Non-pigmented ciliary epithelial cell (primary cell): ENCODE measurements at places on chromosomes 7 and 10.

DNA sequence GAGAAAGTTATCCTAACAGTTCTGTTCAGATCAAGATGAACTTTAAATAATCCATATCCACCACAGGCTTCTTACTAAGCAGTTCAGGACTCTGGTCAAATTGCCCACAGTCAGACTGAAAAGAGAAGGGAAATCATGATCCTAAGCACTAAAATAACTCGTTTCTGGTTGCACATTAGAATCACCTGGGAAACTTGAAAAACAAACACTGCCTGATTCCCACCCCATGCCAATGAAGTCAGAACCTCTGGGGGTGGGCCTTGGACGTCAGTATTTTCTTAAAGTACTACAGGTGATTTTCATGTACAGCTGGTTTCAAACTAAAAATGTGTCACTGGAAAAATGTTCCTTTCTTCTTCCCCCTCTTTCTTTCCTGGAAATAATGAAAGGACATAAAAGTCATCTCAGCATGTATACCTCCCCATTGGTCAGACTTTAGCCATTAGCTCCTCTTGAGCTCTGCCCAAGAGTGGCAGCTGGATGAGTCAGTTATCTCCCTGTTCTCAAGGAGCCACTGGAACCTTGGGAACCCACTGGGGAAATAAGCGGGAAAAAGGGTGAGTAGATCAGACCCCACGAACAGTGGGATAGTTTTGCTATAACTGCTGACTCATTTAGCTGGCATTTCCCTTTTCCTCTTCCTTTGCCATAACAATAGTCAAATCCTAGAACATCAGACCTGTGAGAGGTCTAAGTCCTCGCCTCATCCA, 75.3 kb upstream of the IL6 start:
- DNase-seq = no peak

DNA sequence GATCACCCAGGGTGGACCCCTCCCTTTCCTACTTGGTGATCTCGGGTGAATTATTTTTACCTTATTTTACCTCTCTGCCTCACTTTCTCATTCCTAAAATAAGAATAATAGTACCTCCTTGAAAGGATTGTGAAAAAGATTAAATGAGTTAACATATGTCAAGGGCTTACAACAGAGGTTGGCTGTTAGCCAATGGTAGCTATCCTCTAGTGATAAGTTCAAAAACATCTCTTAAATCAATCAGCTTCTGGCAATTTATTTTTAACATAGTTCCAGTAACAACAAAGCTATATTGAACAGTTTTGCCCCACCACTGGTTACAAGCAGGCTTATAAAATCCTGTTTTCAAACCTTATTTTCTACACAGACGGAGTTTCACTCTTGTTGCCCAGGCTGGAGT, 45.4 kb downstream of the TMEM168 start:
- no peak for DNase-seq

GRCh38 chr10:17586821-17587234, 30.3 kb downstream of the HACD1 start:
- no peak for DNase-seq

DNA sequence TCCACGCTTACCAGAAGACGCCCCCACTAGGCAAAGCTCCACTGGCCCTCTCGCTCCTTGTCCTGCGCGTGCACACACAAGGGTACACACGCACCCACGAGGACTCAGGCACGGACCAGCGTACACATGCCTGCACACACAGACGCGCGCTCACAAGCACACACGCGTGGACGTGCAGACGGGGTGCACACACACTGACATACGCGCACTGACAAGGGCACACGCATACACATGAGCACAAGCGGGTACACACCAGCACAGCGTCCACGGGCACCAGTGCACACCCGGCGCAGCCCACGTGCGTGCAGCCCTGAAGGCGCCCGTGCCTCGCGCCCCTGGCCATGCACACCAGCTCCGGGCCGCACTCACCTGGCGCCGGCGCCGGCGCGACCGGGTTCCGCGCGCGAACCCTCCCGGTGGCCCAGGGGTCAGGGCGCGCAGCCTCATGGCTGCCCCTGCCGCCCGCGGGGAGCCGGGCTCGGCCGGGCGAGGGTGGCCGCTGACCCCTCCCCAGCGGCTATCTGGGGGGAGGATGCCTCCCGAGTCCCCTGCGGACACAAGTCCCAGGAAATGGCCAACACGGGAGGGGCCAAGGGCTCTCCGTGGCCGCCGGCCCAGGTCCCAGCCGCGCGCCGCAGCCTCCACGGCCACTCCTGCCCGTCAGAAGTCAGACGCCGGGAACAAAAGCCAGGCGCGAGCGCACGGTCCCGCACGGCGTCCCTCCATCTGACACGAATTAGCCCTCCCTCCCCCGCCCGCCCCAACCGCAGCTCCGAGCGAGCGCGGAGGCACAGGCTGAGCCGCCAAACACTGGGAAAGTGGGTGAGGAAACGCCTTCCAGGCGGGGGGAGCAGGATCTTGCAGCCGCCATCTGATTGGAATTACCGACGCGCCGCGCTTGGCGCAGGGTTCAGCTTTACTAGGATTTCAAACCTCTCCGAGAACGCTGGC, 45.0 kb downstream of the TNS3 start:
- no peak for DNase-seq

- no peak for DNase-seq
Observed at GRCh38 chr7:22574754-22575520, 74.9 kb upstream of the STEAP1B start.

DNA sequence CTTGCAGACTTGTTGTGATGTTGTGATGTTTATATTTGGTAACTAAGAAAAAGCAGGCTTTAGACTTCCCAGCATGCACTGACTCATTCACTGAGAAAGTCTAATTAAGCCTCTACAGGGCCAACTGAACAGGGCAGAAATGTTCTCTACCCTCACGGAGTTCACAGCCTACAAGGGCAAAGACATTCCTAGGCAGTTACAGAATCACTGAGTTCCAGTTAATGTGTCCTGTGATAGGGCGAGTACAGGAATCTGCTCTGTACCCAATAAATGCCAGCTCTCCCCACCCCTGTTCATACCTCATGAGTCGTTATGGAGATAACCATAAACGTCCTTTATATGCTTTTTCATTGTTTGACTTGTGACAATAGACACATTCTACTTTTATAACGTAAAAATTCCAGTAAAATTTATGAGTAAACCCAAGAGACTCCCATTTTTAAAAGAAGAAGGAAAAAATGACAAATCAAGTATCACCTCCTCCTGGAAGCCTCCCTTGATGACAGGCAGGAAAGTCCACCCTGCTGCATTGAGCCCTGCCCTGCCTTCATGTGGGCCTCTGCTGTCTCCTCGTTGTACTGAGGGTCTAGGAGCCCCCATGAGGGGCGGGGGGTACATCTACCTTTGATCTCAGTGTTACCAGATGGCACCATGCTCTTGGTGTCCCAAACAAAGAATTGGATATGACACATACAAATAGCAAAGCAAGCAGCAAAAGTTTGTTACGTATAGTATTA, 14.3 kb downstream of the MUC12 start:
- DNase-seq = peak; percentile 17

DNA sequence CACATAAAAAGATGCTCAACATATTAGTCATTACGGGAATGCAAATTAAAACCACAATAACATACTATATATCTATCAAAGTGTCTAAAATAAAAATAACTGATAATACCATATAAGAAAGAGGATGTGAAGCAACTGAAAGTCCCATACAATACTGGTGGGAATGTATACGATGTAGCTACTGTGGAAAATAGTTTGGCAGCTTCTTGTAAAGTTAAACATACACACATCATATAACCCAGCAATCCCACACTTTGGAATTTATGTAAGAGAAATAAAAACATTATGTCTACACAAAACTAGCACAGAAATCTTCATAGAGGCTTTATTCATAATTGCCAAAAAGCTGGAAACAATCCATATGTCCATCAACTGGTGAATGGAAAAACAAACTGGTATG, 10.5 kb upstream of the COMMD3 start:
- DNase-seq = no peak

DNA sequence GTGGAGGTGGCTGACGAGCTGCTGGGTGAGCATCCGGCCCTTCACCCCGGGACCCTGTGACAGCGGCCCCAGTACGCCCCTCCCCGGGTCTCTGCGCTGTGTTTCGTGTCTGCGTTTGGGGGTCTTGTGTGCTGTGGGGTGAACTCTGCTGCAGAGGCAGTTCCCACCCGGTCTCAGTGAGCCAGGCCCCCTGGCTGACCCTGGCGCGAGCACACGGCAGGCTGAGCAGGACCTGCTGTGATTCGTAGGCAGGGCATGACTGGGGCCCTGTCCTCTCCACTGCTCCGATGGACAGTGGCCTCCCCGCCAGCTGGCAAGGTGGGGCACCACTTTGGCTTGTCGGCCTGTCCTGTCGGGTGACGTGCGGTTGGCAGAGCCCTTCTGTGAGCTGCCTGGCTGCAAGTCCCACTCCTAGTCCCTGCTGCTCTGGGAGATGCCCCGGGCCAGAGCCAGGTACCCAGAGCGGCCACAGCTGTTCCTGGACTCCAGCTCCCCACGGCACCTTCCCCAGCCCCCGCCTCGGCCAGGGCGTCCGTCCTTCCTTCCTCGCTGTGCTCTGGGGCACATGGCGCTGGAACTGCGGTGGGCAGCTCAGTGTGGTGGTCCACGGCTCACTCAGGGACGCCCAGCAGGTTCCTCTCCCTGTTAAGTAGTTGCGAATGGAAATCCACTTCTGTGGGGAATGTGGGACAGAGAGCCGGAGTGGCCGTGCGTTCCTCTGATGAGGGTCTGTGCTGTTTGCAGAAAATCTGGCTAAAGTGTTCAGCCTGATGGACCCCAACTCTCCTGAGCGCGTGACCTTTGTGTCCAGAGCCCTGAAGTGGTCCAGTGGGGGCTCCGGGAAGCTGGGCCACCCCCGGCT, 10.5 kb downstream of the GET4 start:
- no peak for DNase-seq

- DNase-seq = no peak
Observed at GRCh38 chr10:8331896-8332729, 277.6 kb downstream of the GATA3 start.

- DNase-seq = no peak
Observed at GRCh38 chr10:28704464-28705161, 27.3 kb downstream of the BAMBI start.

GRCh38 chr7:75727881-75728593, 10.7 kb downstream of the HIP1 start:
- DNase-seq = no peak

- no peak for DNase-seq
Observed at GRCh38 chr7:148104136-148104716, 486.3 kb upstream of the C7orf33 start.

DNA sequence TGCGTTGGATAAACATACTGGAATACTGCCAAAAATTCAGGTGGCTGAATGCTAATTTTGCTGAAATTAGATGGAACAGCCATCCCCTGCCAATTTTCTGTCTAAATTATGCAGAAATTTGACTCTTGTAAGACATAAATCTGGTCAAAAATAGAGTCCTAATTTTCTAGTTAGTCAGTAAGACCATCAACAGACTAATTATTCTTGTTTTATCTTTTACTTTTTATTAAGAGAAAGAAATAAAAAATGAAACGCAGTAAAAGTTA, 110.3 kb upstream of the GATA3 start:
- DNase-seq = no peak

DNA sequence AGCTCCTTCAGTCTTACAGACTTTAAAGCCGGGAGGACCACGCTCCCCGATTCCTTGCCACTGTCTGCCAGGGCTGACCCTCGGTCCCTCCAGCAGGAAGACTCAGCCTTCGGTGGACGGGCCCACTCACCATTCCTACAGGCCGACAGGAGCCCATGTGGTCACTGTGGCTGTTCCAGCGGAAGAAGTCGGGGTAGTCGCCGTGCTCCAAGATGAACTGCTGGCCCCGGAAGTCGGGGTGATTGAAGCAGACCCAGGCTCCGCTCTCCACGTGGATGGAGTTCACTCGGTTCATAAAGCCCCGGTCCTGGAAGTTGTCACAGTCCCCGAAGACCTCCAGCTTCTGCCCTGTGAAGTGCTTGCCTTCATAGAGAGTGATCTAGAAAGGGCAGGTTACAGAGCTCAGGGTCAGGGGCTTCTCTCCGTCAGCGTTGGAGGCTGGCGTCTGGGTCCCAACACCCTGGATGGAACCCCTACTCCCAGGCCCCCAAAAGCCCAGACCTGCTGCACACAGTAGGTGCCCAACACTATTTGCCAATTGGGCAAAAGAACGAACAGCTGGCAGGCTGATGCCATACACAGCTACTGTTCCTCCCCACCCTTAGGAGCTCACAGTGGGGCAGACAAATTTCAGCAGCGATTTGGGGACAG, 1.9 kb downstream of the CRYGN start:
- no peak for DNase-seq

DNA sequence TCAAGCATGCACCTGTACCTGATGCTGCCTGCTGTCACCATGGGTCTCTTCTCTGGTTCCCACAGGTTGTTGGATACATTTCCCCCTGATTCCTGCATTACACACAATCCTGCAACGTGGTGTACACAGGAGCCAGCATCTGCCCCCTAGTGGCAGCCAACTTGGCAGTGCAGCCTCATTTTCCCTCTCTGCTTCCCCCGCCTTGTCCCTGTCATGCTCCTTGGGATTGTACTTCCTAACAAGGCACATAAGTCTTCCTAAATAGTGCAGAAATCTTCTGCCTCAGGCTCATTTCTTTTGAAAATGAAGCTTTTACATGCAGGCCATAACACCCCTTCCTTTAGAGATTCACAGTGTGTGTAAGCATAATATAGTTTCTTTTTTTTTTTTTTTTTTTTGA, 387.5 kb downstream of the CCSER2 start:
- no peak for DNase-seq

DNA sequence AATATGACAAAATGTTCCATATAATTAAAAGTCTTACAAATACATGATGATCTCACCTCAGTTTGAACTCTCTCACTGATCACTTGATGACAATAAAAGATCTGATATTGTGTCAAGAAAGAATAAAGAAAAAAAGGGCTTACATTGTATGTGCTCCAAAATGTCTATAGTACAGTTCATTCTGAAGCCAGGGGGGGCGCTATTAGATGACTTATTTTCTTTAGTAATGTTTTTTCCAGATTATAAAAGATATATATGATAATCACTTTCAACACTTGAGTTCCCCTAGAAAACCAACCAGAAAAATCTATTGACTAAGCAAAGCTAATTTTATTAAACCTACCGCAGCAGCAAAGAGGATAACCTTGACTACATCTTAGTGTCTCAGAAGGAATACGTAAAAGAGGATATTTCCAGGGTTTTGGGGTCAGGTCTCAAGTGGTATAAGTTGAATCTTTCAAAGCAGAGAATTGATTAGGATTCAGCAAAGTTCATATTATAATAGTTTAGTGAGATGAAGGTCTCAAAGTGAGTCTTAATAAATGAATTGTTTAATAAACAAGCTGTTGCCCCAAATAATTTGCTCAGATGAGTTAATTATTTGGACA, 55.8 kb downstream of the PTN start:
- no peak for DNase-seq

DNA sequence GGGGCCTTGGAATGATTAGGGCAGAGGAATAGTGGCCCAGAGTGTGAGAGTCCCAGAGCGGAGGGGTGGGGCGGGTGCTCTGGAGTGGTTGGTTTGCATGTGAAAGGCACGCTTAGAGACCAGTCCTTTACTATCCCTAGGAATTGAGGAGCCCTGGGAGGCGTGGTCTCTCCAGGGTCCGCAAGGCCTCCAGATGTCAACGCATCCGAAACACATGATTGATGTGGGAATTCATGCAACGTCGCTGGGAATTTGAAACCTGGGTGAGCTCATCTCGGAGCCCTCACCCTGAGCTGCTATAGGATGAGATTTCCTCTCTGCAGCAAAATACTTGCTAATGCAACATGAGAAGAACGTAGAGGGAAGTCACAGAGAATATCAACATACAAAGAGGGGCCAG, 51.2 kb downstream of the NPTX2 start:
- DNase-seq = no peak

GRCh38 chr7:83142365-83142764, 20.3 kb downstream of the PCLO start:
- no peak for DNase-seq

- no peak for DNase-seq
Observed at GRCh38 chr10:47418966-47419365, 34.9 kb upstream of the ZNF488 start.
